ENCODE measurements at places on chromosomes 6 and 20.

GRCh38 chr20:42603655-42604054, 586.1 kb downstream of the PTPRT start:
- DNase-seq = no peak

DNA sequence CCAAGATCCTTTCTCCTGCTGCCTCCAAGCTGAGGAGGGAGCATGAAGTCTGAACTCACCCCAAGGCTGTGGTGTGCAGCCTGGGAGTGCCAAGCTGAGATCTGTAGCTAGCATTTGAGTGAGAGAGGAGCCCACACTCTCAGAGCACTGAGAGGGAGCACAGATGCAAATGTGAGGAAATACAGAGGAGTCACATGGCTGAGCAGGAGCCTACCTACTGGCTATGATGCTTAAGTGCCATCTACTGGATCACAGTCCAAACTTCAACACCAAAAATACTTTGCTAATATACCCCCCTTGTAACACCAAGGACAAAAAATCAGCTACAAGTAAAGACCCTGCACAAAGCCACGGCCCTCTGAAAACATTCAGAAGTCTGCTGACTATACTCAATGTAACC, 94.4 kb upstream of the IMPG1 start:
- no peak for DNase-seq

DNA sequence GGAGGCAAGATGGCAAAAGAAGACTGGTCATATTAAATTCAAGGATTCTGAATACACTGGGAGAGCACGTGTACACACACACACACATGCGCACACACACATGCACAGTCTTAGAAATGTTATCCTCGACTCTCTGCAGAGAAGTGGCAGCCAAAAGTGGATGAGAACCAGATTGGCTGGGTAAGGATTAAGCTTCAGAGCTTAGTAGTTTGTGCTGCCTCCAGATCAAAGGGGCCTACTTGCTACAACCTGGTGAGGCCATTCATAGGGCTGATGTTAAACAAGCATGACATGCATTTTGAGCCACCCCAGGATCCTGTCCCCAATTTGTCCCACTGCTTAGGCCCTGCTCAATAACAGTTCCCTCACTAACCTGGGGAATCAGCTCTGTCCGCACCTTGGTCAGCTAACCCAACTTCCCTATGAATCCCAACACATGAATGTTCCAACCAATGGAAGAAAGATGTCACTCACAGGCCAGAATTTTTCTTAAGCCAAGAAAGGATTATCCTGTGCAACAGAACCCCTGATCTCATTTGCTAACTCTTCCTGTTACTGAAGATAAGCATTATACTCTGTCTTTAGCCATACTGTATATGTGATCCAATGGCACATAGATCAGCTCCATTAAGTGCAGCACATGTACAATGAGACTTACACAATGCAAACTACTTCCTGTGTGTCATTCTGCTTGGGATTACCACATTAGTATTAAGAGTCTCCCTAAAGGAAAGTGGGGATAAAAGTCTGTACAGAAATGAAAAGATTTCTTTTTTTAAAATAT, 31.0 kb downstream of the TOMM6 start:
- DNase-seq = no peak

DNA sequence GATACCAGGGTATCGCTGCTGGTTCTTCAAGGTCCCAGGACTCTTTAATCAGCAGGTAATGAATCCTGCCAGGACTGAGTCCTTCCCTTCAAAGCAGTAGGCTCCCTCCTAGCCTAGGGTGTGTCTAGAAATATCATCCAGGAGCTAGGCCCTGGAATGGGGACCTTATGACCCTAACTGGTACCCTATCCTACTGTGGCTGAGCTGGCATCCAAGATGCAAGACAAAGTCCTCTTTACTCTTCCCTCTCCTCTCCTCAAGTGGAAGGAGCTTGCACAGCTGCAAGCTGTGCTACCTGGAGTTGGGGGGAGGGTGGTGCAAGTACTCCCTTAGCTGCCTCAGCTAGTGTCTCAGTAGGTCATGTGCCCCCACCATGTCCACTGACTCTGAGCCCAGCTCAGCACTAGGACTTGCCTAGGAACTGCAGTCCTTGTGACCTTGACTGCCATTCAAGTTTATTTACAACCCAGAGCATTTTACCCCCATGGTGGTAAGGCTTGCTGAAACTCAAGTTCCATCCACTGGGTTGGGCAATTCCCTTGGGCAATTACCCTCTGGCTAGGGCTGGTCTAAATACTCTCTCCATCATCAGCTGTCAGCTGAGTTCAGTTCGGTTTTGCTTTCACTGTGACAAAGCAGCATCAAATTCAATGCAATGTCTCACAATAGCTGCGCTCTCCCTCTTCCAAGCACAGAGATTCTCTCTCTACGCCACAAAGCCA, 48.4 kb upstream of the TOP1 start:
- no peak for DNase-seq

- no peak for DNase-seq
These were observed 6.0 kb downstream of the FUCA2 start for GRCh38 chr6:143505537-143505936.

- no peak for DNase-seq
These were observed 100.1 kb upstream of the INSM1 start for GRCh38 chr20:20267685-20268370.

All from CD4-positive, alpha-beta memory T cell (primary cell).